GM12865 (cell line): ENCODE measurements at places on chromosomes 1 and 21.

DNA sequence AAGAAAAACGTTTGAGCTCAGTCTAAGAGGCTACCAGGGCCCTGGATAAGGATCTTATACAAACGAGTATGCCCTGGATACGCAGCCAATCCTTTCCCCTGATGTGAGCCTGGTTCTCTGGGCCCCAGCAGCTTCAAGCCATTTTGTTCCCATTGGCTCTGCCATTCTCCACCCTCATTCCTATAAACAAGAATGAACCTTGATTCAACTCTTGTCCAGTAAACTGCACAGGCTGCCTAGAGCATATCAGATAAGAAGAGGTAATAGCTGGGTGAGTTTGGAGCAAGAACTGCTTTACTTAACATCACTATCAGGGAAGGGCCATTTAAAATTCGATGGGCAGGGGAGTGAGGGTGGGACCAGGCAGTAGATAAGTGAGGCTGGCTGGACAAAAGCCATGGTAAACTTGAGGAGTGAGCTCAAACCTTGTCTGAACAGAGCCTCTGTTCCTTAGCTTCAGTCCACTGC lies 11.3 kb downstream of the BTG2 start:
- DNase-seq = no peak

DNA sequence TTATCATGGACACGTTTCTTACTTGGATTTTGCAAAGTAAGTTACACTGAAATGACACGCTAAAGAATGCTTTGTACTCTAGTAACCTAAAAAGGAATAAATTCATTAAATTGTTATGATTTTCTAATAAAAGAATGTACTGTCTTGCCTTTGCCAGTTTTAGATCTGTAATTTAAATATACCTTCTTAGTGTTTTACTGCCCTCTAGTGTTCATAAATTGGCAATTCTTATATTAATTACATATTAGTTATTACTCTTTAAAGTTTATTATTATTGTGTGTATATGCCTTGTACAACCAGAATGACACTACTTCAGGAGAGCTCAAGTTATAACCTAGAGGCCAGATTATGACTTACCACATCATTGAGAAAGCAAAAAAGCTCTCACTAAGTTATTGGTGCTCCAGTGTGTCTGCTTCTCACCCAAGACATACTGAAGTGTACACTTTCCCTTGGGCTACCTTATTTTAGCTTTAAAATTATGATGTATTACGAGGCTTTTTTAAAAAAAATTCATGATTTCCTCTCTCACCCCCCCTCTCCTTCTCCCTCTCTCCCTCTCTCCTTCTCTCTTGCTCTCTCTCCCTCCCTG lies 169.9 kb downstream of the HS2ST1 start:
- DNase-seq = peak; percentile 38

GRCh38 chr1:3978990-3979325 lies 78.9 kb upstream of the C1orf174 start:
- no peak for DNase-seq

GRCh38 chr1:91349524-91349923 lies 55.1 kb downstream of the HFM1 start:
- no peak for DNase-seq

DNA sequence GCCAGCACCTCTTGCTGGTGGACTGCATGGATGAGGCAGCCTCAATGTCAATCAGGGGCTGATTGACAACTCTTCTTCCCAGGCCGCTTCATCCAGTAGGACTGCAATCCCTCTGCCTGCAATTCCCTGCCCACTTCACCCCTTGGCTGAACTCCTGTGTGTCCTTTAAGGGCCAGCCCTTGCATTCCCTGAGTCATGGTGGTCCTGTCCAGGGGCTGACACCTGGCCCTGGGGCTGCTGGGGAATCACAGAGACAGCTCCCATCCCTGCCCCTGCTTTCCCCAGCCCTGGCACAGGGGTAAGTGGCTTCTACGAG lies 4.6 kb upstream of the EPS8L3 start:
- no peak for DNase-seq

DNA sequence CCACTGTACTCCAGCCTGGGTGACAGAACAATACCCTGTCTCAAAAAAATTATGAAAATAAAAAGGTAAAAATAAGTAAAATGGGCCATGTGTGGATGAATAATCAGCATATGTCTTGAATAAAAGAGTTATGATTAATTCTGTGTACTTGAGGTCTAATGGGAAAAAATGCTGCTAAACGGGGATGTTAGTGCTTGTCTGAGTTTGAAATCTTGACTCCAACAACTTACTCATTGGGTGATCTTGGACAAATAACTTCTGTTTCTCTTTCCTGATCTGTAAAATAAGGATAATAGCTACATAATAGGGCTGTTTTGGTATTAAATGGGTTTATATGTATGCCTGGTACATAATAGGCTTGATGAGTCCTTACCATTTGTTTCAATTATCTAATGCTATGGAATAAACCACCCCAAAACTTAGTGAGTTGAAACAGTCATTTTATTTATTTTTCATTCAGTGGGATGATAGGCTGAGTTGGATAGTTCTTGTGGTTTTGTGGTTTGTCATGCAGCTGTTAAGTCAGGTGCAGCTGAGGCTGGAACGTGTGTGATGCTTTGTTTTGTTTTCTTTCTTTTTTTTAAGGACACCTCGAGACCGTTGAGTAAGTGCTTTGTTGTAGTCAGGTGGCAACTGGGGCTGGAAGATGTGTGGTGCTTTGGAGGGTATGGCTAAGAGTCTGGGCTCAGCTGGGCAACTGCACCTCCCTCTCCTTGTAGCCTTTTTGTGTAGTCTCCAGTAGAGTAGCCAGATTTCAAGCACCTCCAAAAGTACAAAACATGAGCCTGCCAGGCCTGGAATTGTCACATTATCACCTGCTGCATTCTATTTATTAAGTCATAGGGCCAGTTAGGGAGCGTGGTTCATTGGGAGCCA lies 4.9 kb downstream of the MDM4 start:
- DNase-seq = peak; percentile 90

DNA sequence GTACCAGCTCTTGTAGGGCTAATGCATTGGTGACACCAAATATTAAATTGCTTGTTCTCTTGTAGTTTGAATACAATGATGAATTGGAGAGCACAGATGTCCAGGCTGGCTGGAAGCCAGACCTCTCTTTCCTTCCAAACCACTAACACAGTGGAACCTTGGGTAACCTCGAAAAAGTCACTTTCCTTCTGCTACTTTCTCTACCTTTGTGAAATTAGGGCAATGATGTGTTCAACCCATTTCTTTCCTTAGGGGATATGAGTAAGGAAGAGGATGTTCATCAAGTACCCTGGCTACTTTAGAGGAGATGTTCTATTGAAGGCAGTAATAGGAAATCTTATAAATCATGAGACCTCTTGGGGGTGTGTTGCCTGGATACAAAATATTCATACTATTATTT lies 55.7 kb downstream of the XCL2 start:
- DNase-seq = no peak

- peak; percentile 74 for DNase-seq
Measured at GRCh38 chr1:62841587-62842169, 57.7 kb downstream of the ATG4C start.

DNA sequence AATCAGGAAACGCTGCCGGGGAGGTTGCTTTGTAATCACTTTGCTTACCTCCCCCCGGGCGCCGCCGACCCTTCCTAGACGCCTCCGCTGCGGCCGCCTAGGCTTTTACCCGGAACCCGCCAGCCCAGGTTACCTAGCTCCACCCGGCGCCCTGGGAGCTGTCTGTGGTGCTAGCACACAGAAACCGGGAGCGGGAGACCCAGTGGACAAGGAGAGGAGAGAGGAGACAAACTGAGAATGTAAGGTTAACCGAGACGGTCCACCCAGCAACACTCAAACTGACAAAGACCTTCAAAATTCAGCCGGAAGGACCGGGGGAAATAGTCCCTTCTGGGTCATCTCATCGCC lies 9.8 kb downstream of the BARHL2 start:
- no peak for DNase-seq

DNA sequence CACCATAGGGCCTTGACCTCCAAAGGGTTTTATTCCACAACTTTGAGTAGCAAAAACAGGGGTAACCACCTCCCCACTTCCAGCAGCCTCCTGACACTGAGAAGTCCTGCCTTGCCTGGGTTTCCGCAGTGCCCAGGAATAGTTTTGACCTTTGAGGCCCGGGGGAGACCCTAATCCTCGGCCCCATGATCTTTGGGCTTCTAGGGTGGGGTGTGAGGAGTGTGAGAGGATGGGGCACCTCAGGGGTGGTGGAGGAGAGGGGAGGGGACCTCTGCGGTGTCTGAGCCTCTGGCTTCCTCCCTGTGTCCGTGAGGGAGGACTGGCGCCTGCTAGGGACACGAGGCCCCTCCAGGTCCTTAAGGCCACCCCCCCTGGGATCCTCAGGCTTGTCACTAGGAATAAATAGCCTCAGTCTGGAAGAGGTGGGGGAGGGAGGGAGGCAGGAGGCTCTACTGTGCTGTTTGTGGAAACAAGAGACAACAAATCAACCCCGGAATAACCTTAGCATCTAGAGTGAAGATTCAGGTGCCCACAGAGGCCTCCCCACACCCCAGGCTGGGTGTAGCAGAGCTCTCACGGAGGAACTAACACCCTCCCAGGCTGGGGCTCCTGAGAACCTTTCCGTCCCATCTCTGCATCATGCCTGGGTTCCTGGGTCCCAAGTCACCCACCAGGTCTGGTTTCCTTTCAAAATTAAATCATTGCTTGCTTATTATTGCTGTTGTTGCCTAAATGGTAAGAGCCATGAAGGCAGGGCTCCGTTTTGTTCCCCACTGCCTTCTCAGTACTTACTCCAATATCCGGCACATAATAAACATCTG lies 904 bp upstream of the FHL3 start:
- no peak for DNase-seq

DNA sequence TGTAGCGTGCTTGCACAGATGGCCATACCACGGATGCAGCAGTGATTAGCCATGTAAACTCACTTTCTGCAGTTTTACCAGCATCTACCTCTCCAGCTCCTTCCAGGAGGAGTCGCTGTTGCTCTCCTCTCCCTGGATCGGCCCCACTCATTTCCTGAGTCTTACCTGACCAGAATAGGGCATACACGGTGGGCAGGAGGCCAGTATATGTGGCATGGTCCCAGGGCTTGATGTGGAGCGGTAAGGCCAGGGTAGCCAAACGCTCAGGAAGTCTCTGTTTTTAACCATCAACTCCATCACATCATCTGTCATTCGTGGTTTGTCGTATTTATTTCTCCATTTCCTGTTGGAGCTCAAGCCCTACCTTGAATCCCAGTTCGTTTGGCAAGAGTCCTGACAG lies 163.4 kb upstream of the USP24 start:
- peak; percentile 41 for DNase-seq

- DNase-seq = no peak
Measured at GRCh38 chr1:107941123-107941522, 23.9 kb downstream of the VAV3 start.

DNA sequence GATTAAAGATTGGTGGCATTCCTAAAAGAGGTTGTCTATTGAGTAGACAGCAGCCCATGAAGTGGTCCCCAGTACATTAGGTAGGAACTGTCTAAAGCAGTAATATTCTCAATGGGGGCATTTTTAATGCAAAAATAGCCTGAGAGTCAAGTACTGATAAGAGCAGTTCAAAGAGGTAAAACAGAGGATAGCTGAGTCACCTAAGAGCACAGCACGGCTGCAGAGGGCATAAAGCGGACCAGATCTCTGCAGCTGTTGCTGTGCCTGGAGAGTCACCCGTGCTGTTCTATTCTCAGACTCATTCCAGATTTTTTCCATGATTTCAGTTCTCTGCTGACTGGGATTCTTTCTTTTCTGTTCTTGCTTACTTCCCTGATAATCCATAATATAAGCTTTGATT lies 313.2 kb downstream of the OLFM3 start:
- DNase-seq = no peak

DNA sequence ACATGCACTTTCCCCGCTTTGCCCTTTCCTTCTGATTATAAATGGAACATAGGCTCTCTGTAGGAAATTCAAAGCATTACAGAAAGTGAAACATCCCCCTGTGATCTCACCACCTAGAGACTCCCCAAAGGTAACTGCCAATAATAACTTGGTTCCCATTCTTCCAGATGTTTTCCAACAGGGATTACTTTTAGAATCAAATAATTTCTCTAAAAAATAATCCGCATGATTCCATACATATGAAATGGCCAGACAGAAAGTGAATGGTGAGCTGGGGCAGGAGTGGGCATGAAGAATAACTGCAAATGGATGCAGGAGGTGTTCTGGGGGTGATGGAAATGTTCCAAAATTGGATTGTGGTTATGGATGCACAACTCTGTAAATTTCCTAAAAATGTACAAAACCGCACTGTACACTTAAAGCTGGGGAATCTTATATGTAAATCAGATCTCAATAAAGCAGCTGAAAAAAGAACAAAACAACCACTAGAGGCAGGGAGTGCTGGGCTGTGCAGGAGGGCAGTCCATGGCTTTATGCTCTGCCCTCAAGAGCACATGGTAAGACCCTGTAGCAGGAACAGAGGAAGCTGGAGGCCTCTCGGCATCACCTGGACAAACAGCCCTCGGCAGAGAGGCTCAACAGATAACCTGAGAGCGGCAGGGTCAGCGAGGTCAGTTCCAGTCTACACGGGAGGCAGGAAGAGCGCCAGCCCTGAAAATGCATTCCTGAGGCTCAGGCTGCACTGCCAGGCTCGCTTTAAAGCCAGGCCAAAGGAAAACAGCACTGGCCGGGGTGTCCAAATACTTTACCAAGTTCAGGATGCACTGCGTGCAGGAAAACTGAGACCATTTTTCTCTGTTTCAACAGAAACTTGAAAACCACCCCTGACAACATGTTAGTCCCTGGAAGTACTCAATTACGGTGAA lies 39.7 kb downstream of the CAPZB start:
- peak; percentile 19 for DNase-seq

DNA sequence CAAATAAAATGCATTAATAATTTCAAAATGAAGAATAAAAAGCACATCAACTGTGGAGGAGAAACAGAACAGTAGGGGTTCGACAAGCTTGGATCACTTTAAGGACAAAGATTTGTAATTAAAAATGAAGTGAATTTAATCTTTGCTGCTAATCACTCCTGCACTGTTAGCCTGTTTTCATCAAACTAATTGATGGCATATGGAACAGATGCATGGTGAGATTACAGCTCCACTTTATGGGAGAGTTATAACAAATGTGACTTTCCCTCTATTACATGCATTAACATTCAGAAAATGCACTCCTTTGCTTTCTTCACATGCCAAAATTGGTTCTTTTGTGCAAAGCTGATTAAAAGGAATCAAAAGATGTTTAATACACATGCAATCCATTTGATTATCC lies 207.2 kb upstream of the C21orf91 start:
- DNase-seq = no peak

DNA sequence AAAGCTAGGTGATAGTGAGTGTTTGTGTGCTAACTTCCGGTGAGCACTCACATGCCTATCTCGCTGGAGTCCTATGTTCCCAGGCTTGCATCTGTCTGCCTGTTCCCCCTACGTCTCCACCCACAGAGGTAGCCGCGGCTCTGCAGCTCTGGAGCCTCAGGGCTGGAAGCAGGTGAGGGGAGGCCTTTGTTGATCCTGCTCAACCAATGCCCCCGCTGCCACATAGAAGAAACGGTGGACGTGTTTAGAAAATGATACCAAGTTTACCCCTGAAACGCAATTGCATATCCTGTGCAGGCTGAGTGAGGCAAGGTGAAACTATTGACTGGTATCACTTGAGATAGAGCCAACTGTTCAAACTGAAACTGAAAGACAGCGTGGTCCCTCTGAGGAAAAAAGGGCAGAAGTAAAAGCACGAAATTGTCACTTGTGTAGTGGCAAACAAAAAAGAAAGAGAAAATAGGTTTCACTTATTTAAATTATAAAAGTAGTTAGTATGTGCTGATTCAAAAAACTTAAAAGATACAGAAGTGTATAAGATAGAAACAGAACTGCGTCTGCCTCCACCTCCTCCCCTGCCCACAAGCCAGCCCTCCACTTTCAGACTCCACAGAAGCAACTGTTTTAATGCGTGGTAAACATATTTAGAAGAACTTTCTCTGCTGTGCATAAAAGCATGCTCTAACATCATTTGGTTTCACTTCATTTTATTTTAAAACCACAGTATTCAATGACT lies 38.6 kb upstream of the ETS2 start:
- peak; percentile 94 for DNase-seq
